ENCODE measurements at places on chromosomes 7 and 10.

GRCh38 chr7:40644454-40645188 is 509.8 kb downstream of the SUGCT start:
- DNase-seq: no peak

- no peak for DNase-seq
These were observed 108.6 kb downstream of the ADARB2 start for GRCh38 chr10:1628757-1629156.

DNA sequence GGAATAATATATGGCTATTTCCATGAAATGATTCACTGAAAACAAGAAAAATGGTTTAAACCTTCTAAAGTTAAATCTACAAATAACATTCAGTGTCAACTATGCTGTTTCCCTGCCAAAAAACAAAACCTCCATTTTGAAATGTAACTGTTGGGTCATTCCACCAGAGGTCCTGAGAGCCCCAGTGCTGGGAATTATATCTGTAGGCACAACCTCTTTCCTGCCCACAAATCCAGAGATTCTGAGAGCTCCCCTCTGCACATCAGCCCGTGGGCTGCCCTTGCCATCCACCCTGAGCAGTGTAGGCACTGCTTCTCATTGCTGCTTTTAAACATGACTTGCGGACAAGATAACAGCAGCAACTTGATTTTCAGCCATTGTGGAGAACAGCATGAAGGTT is 198.6 kb downstream of the TMEM178B start:
- DNase-seq: no peak

DNA sequence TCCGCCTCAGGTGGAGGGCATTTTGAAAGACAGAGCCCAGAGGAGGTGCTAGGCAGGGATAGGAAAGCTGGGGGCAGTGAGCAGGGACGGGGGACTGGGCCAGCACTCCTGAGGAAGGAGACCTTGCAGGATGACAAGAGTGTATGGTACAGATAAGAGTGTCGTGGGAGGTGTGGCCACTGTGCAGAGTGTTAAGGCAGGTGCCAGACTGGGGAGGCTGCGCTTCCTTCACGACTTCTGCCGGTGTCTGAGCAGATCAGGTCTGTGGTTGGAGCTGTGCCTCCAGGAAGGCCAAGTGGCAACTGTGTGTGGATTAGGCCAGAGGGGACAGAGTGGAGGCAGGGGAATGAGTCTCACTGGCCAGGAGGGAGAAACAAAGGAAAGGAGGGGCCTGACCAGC is 161.7 kb downstream of the HIBADH start:
- no peak for DNase-seq

GRCh38 chr10:121751191-121751760 is 153.0 kb upstream of the FGFR2 start:
- no peak for DNase-seq

DNA sequence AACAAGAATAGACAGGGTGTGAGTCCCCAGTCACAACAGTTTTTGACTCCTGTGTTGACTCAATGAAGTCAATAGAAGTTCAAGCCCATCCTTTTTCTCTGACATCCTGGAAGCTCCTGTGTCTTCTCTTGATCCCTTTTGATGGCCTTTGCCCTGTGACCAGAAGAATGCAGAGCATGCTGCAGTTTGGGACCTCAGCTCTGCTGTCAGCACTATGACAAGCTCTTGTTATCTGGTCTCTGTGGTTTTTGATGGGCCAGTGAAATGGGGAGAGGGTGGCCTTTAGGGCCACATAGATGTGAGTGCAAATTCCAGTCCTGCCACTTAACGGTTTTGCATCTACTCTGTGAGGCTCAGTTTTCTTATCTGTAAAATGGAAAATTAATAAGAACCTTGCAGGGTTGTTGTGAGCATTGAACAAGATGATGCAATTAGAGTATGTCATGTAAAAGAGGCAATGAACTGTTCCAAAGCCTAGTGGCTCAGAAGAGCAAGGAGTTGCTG is 102.4 kb upstream of the IKZF1 start:
- DNase-seq: no peak

GRCh38 chr10:132421847-132422751 is 25.1 kb downstream of the PWWP2B start:
- DNase-seq: no peak

GRCh38 chr10:19063986-19064385 is 15.4 kb downstream of the MALRD1 start:
- no peak for DNase-seq

DNA sequence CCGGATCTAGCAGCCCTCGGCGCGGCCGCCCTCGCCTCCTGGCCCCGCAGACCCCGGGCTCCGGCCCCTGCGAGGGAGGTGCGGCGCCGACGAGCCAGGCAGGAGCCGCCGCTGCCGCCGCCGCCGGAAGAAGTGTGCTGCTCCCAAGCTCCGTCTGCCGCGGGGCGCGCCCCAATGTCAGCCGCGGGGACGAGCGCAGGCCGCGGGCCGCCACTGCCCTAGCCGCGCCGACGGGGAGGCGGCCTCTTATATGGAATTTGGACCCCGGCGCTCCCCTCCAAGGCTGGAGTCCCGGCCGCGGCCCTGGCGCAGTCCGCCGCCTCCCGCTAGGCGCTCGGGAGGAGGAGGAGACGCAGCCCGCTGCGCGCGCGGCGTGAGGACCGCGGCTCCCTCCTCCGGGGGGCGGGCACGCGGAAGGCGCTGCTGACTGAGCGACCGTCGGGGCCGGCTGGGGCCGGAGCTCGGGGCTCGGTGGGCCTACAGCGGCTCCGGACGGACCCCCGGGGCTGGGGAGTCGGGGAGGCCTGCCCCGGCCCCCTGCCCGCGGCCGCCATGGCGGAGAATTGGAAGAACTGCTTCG is at the start of gene TRIM8:
Gene TRIM8, plus strand, starts transcription at position 414 of the 580 bp plus-strand sequence. Its CDS starts 139 bp downstream, at position 553.
- peak; percentile 63 for DNase-seq
